A549 treated with AZD2906 at 1 μM for 4 hours (cell line): ENCODE measurements at places on chromosomes 7 and 10. TPM values are rescaled to one million over a fixed set of nuclear protein-coding genes. Genes with fewer than 3 reads are reported as not detected.

DBF4 gene
- total RNA-seq, result 24.8 to 31.2 TPM (median 26.3 TPM) in 5 replicates

PTPN20 gene
- total RNA-seq, result 3.1 to 4.3 TPM (median 3.6 TPM) in 5 replicates

DEPP1 gene
- total RNA-seq, result 2.3 to 3.6 TPM (median 3.1 TPM) in 5 replicates

LIPN gene
- total RNA-seq, result not detected in 5 replicates

INMT gene
- total RNA-seq, result 0.03 TPM in 1 of 5 replicates, not detected in the others

UNCX gene
- total RNA-seq, result 0.05 to 0.06 TPM in 2 of 5 replicates, not detected in the others

CPED1 gene
- total RNA-seq, result not detected in 5 replicates

XRCC2 gene
- 3.3 to 4.8 TPM (median 4.2 TPM) in 5 replicates for total RNA-seq

UPK3BL2 gene
- total RNA-seq, result 2.1 to 3.4 TPM (median 2.9 TPM) in 5 replicates
